ENCODE measurements at places on chromosomes 11 and 22.

DNA sequence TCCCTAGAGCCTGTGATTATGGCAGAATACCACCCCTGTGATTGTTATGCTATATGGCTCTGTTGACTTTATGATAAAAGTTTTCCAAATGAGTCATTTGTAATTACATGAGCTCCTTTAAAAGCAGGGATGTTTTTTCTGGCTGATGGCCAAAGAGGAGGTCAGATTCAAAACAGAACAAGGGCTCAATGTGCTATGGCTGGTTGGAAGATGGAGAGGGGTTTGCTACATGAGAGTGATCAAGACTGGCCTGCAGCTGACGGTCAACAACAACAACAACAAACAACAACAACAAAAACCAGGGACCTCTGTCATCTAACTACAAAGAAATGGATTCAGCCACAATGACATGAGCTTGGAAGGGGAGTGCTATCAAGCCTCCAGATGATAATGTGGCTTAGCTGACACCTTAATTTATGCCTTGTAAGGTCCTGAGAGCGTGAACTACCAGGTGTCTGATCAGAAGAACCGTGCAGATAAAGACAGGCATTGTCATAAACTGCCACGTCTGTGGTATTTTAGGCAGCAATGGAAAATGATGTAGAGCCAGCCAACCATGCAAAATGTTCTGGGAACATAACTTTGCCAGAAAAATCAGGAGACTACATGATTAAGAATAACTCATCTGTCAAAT, 47.2 kb downstream of the PIWIL3 start:
- DNase-seq, result no peak

GRCh38 chr11:66480117-66480938, at the start of gene DPP3:
Gene DPP3, plus strand, starts transcription at chr11:66480434. Its CDS starts 1,767 bp downstream, at chr11:66482201.
- DNase-seq, result peak; percentile 89

- DNase-seq, result no peak
Observed at GRCh38 chr11:40037005-40037404, 1422.4 kb downstream of the LRRC4C start.

- no peak for DNase-seq
Observed at GRCh38 chr22:27252282-27253049, 549.1 kb downstream of the MN1 start.

GRCh38 chr22:50085211-50085972, at the start of gene MLC1:
Gene MLC1, minus strand, starts transcription at chr22:50085426. Its CDS starts 524 bp downstream, at chr22:50084902.
- DNase-seq, result no peak

DNA sequence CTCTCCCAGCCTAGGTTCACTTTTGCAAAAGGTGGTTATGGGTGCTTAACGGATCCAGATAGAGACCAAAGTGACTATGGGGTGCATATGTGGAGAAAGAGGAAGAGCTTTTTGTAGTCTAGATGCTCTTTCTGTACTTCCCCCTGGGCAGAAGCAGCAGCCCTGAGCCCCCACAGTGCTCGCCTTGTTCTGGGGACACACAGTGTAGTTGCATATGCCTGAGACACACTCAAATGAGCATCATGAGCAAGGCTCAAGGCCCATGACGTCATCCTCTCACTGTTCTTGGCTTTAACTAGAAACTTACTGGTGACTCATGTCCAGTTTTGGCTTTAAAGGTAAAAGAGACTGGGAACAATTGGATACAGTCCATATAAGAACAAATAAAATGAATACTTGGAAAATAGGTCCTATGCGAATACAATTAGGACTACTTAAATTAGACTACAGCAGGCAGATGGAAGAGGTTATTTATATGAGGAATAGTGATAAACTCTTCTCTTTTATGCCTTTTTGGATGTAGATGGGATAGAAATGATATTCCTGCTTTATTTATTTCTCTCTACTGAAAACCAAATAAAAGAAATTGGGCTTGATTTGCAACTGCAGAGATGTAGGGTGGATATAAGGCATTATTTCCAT, 20.1 kb upstream of the PEX26 start:
- no peak for DNase-seq

DNA sequence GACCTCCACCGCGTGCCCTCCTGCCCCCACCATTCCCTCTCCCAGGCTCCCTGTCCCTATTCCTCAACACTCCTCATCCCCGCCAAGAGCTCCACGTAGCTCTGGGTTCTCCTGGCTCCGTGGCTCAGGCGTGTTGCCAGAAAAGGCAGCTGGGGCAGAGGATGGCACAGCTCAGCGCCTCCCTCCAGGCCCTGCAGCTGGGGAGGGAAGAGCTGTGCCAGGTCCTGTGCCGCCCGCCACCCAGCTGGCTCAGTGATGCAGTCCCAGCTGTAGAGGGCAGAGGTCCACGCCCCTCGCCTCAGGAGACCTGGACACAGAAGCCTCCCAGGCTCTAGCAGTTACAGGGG, 4.2 kb downstream of the ARHGAP1 start:
- no peak for DNase-seq

- DNase-seq, result no peak
Observed at GRCh38 chr11:124043420-124043819, 2.3 kb upstream of the OR10G7 start.

DNA sequence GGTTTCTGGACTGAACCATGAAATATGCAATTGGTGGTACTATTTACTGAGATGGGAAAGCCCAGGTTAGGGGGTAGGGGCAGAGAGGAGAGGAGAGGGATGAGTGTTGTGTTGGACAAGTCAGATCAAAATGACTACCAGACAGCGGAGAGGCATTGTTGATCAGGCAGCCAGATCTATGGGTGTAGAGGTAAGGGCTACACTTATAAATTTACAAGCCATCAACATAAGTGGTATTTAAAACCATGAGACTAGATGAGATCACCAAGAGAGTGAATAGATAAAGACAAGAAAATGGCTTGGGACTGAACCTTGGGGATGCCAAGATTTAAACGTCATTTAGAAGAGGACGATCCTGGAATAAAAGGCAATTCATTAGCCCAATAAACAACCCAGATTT, 123.4 kb downstream of the NXPE2 start:
- no peak for DNase-seq

DNA sequence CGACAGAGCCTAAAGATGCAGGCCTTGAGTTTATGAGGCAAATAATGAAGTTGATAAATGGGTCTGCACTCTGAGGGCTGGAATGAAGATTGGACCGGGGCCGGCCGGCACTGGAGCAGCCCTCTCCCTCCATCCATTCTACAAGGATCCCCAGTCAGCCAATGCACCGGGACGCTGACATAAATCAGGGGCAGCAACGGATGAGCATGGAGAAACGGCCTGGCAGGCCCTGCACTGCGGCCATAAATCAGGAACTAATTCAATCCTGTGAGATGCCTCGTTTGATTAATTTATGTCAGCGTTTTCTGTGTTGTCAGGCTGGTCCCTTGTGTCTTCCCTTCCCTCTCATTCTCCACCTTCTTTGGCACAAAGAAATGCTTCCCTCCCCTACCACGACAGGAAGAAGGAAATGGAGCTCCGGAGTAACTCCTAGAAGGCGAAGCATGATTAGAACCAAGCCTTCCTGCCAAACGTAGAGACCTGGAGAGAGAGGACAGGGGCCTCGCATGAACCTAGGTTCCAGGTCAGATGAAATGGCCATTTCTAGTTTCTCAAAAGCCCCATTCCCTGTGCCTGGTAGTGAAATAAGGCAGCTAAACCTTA, 358.4 kb downstream of the OPCML start:
- DNase-seq, result no peak

DNA sequence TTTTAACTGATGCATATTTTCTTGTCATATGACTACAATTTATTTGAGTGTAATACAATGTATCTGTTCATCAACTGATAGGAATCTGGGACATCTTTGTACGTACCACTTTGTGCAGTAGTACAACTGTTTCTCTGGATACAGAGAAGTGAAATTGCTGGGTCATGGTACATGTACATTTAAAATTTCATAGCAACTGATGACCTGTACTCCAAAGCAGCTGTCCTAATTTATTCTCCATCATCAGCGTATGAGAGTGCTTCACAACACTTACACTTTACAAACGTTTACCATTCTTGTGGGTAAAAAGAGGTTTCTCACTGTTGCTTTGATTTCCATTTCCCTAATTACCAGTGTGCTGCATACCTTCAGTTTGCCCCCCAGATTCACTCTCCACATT, 552.8 kb upstream of the CADM1 start:
- no peak for DNase-seq

- no peak for DNase-seq
Observed at GRCh38 chr11:126993599-126993998, 7.0 kb downstream of the KIRREL3 start.

DNA sequence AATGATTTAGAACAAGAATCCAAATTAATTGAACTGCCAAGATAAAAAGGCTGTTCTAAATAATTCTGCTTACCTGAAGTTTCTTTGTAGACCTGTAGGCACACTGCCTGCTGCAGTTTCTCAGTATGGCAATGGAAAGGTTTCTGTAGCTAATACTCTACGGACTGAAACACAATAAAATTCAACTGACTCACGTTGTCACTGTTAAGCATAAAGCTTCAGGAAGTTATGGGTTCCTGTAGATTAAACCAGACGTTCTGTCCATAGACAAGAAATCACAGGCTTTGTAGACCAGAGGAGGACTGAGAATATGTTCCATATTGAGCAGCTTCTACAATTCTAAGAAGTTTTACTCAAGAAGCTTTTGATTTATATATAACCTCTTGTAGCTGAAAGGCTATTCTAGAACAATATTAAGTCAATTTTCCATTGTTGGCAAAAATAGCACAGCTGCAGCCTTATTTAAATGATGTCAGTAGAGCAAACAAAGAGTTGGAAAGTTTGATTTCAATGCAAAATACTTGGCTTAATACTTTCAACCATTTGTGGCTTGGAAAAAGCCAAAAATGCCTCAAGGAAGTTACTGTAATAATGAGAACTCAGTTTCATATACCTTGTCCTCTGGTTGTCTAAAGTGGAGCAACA, at the start of gene GLYATL2:
Gene GLYATL2 (minus strand): TSS at position 344 of the 645 bp plus-strand sequence. CDS start 5,092 bp downstream, outside the sequence.
- DNase-seq, result no peak

GRCh38 chr22:37942133-37942532, 11.3 kb downstream of the C22orf23 start:
- no peak for DNase-seq

- no peak for DNase-seq
Observed at GRCh38 chr11:8263109-8263768, 439 bp downstream of the LMO1 start.

GRCh38 chr11:47020793-47021526, 84.4 kb downstream of the CSTPP1 start:
- DNase-seq, result no peak

GRCh38 chr11:74504100-74504691, 10.7 kb upstream of the LIPT2 start:
- no peak for DNase-seq

GRCh38 chr11:40924915-40925314, 534.5 kb downstream of the LRRC4C start:
- DNase-seq, result no peak

DNA sequence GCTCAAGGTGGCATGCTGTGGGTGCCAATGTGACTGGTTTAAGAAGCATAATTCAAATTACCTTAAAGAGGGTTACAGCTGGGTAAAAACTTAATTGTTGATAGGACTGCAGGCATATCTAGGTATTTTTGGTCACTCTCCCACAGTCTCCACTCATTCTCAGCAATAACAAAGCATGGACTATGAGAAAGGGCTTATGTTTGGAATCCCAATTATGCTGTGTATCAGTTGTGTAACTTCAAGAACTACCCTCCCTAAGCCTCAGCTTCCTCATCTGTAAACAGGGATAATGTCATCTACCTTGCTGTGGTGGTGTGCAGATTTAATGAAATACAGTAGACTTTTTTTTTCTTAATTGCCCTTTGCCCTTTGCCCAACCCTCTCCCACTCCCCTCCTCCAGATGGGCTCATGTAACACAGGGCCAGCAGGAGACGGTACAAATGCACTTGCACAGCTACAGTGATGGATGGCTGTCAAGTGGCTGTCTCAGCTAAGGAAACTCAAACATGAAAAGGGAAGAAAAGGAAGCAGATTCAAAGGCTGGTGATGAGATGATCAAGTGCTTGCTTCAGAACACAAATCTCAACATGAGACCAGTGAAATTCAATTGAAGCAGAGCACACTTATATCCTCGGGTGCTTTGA, 37.6 kb downstream of the MAP6 start:
- no peak for DNase-seq

DNA sequence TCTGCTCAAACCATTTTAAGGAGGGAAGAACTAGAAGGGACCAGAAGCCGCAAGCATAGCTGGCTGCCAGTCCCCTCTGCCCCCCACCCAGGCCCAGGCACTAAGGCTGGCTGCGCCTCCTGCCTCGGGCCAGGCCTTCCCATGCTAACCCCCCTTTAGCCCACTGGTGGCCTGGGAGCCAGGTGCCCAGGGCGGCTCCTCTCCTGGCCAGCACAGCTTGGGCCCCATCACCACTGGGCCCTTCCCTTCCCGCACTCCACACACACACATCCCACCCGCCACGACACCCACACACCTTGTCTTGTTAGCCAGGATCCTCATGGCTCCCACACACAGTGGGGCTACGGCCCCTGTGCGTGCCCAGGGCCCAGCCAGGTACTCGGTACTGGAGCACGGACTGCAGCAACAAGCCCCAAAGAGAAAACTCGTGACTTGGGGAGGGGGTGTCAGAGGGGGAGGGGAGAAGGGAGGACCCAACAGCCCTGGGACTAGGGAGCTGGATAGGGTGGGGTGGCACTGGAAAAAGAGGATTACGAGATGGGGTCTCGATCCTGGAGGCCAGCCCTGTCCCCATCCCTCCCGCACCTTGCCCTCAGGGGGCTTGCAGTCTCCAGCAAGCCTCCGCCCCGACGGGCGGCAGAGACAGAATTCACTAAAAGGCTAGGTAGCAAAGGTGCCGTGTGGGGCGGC, 16.0 kb downstream of the BCL9L start:
- DNase-seq, result no peak

- DNase-seq, result peak; percentile 30
Observed at GRCh38 chr22:32265882-32266767, 11.0 kb upstream of the SLC5A4 start.

DNA sequence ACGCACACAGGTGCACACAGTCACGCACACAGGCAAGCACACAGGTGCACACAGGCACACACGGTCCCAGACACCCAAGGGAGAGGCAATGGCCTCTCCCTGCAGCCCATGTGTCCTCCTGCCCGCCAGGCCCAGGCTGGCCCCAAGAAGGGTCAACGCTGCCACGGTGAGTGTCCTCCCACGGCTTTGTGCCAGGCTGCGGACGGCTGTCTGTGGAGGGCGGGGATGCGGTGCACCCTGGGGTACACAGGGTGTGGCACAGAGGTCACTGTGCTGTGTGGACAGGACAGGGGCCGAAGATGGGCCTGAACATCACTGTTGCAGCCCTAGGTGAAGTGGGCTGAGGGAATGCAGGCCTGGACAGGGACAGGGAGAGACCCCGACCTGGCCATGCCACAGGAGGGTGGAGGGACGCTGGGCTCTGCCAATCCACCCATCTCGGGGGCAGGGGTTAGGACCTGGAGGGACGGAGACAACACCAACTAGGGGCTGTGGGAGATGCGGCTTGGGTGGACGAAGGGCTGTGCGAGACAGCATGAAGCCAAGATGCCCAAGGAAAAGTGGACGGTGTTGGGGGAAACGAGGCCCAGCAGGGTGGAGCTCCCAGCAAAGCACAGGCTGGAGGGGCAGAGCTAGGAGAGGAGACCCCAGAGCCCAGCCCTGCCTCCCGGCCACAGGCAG, 523.8 kb downstream of the BRD1 start:
- DNase-seq, result peak; percentile 7

All from activated CD4-positive, alpha-beta T cell treated with anti-CD3 and anti-CD28 coated beads for 1 hour (primary cell).